ENCODE measurements at places on chromosomes 12 and 14.

- H3K4me1 ChIP-seq: peaks cover 5% of the 10 kb centered on the region
- H3K36me3 ChIP-seq: no peaks in the 10 kb centered on the region
- H3K27me3 ChIP-seq: no peaks in the 10 kb centered on the region
- H3K4me3 ChIP-seq: no peak overlapping the region
- H3K27ac ChIP-seq: no peak overlapping the region
Measured at GRCh38 chr14:79021766-79022165, 851.6 kb downstream of the NRXN3 start.

DNA sequence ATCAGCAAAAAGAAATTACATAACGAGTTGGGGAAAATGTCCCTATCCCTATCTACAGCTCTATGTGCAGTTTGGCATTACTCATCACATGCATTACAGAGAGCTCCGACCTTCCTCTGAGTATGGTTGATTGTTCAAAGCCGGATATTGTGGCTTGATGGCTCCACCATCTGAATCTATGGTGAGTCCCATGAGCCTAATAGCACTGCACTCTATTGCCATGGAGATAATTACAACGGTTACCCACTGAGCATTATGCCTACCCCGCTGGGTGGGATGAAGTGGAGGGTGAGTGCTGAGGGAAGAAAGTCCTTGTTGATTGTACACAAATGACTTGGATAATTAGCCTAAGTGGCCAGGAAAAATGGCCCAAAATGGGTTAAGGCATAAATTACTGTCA lies 800.5 kb downstream of the NRXN3 start:
- H3K36me3 ChIP-seq: no peaks in the 10 kb centered on the region
- no peaks in the 10 kb centered on the region for H3K4me1 ChIP-seq
- DNase-seq: no peak
- no peaks in the 10 kb centered on the region for H3K27me3 ChIP-seq

DNA sequence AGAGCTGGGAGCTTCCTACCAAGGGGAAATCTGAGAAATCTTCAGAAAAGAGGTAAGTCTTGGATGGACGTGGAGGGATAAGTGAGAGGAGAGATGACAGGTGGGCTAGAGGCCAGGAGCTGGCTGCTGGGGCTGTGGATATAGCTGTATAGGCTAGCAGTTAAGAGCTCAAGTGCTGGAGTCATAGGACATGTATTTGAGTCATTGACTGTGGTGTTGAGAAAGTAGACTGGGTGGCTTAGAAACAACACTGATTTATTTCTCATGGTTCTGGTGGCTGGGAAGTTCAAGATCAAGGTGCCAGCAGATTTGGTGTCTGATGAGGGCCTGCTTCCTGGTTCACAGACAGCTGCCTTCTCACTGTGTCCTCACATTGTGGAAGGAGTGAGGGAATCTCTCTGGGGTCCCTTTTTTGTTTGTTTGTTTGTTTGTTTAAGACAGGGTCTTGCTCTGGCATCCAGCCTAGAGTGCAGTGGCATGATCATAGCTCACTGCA lies 151.1 kb upstream of the FUT8 start:
- H3K27ac ChIP-seq: no peak overlapping the region
- H3K36me3 ChIP-seq: no peaks in the 10 kb centered on the region
- no peak overlapping the region for H3K4me3 ChIP-seq
- DNase-seq: no peak
- H3K27me3 ChIP-seq: no peaks in the 10 kb centered on the region

GRCh38 chr12:82709794-82710355 lies 23.2 kb downstream of the TMTC2 start:
- no peak overlapping the region for H3K27ac ChIP-seq
- H3K27me3 ChIP-seq: no peaks in the 10 kb centered on the region
- no peak overlapping the region for H3K4me3 ChIP-seq
- H3K4me1 ChIP-seq: no peaks in the 10 kb centered on the region

- H3K27ac ChIP-seq: no peak overlapping the region
- DNase-seq: no peak
- H3K4me1 ChIP-seq: 0 out of 2 replicates have a peak, but pooled peaks cover 10% of the 10 kb centered on the region
Measured at GRCh38 chr14:52069307-52070050, 620 bp upstream of the NID2 start.
